ENCODE measurements at places on chromosomes 5 and 9.

GRCh38 chr9:81558091-81558830 is 131.1 kb downstream of the TLE1 start:
- DNase-seq: no peak

- no peak for DNase-seq
Observed at GRCh38 chr9:14155237-14155636, 158.7 kb downstream of the NFIB start.

GRCh38 chr5:78638423-78638822 is 10.1 kb downstream of the LHFPL2 start:
- DNase-seq: peak; percentile 76

DNA sequence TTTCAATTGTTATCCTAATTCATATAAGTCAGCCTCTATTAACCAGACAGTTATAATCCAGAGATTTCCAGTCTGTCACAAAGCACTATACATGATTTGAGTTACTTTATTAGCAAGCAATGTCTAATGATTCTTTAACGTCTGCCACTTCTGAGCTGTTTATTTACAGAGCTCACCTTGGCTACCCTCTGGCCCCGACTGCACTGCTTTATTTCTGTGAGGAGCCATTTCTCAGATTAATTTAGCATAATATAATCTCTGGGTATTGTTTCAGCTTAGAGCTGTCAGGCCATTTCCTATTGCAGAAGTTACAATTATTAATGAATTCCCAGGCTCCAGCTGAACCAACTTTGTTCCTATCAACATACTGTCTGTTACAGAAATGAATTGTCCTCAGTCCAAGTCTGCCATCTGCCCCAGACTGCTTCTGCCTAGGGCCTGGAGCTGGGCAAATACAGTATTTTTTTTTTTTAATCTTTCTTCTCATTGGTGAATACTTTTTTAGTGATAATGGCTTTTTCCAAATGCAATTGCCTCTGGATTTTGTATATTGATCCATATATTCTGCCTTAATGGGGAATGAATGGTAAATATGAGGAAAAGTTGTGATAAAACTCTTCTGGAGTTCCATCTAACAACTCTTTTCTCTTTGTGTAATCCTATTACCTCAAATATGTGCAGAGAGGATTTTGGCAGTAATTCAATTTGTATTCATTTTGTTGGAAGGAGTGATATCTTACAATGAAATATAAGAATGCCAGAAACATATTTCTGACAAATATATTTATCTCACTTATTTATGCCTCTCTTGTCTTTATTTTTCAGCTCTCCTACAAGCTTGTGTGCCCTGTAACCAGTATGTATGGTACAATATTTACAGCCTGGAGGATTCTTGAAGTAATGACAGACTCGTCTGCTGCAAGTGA is 104.7 kb downstream of the FOCAD start:
- peak; percentile 61 for DNase-seq

GRCh38 chr9:107694390-107694789 is 204.8 kb upstream of the KLF4 start:
- no peak for DNase-seq

DNA sequence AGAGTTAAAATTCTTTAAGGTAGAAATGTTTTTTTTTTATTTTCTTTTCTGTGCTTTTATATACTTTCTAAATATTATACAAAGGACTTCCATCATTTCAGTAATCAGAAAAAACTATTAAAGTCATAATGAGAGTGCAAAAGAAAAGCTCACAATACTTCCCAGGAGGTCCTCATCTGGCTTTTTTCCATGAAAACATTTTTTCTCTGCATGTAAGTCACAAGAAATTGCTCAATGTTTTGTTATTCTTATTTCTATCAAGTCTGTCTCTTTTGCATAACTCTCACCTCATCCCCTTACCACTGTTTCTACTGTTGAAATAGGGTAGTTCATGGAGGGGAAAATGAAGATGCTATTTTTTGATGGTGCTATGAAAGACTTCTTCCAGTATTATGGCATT is 375.0 kb downstream of the TMEM232 start:
- no peak for DNase-seq

GRCh38 chr5:16812448-16812847 is 123.6 kb downstream of the MYO10 start:
- no peak for DNase-seq

GRCh38 chr5:124718380-124718789 is 28.1 kb downstream of the ZNF608 start:
- DNase-seq: no peak

GRCh38 chr5:94113-94892 is 2.3 kb downstream of the PLEKHG4B start:
- DNase-seq: no peak

DNA sequence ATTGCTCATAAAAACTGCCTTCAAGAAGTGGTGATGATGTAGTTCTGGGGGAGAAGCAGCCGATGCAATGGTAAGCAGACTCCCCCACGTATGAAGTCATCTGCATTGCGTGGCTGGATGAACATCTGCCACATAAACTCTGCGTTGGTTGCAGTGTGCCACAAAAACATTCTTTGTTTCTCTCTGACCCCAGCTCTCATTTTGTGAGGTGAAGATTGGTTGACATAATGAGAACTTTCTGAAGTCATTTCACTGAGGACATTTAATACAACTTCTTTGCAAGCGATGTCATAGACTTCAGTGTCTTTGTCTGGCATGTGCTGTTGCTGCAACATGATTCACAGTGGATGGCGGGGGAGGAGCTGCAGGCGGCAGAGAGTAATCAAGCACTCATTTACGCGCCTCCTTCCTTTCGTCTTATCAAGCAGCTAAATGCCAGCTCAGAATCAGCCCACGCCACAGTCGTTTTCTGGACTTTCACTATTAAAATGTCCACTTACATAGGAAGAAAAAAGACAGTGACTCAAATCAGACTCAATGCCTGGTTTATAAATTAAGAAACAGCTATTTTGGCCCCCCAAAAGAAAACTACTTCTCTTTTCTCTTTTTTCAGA is 91.5 kb upstream of the NFIL3 start:
- DNase-seq: peak; percentile 3

DNA sequence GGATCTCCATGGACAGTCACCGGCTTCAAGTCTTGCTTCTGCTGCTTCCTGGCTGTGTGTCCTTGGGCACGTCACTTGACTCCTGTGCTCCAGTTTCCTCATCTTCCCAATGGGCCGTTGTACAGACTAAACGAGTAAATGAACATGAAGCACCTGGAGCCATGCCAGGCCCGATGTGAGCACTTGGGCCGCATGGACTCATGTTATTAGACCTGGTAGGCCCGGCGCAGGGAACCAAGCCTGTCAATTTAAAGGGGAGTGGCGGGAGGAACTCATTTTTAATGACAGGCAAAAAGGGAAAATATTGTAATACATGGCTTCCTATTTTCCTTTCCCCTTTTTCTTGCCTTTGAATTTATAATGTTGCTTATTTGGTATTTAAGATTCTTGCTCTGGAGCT is 47.5 kb downstream of the TENT4A start:
- DNase-seq: no peak

DNA sequence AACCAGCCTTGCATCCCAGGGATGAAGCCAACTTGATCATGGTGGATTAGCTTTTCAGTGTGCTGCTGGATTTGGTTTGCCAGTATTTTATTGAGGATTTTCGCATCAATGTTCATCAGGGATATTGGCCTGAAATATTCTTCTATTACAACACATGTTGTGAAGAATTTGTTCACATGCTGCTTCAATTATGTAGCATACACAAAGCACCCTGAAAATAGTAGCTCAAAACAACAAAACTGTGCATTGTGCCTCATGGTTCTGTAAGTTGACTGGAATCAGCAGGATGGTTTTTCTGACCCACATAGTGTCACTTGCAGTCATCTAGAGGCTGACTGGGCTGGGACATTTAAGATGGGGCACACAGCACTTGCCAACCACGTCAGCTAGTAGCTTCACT is 193.9 kb downstream of the SYK start:
- DNase-seq: no peak

DNA sequence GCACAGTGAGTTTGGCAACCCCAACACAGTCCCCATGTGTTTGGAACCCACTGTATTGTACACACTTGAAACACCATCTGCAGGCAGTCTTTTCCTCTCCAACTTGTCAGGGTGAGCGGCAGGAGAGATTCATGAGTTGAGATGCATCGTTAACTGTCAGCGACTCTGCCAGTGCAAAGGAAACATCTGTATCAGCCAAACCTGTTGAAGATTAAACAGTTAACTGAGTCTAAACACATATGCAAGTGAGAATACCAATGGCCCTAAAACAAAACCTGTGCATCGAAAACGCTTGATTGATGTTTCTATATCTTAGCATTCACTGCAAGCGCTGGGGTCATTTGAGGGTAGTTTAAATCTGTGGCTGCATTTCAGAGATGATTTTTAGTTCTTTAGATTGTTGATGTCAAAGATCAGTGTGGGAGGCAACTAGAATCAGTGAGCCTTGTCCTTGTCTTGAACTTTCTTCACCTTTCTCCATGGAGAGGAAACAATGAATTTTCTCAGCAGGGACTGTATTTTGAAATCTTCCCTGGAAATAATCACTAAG is 41.3 kb upstream of the PAM start:
- no peak for DNase-seq

DNA sequence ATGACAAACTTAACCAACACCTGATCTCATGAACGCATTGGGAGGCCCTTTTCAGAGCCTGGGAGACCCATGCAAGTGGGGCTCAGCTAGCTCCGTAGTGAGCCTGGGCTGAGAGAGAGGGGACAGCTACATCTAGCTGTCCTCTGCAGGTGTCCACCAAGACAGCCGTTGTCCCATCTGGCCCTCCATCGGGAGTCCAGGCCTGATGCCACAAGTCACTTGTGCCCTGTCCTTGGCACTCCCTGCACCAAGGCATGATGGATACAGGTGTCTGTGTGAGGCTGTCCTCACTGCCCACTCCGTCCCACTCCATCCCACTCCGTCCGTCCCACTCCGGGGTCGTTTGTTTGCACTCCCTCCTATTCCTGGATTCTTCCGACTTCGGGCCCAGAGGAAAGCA is 2.5 kb upstream of the EDF1 start:
- no peak for DNase-seq

DNA sequence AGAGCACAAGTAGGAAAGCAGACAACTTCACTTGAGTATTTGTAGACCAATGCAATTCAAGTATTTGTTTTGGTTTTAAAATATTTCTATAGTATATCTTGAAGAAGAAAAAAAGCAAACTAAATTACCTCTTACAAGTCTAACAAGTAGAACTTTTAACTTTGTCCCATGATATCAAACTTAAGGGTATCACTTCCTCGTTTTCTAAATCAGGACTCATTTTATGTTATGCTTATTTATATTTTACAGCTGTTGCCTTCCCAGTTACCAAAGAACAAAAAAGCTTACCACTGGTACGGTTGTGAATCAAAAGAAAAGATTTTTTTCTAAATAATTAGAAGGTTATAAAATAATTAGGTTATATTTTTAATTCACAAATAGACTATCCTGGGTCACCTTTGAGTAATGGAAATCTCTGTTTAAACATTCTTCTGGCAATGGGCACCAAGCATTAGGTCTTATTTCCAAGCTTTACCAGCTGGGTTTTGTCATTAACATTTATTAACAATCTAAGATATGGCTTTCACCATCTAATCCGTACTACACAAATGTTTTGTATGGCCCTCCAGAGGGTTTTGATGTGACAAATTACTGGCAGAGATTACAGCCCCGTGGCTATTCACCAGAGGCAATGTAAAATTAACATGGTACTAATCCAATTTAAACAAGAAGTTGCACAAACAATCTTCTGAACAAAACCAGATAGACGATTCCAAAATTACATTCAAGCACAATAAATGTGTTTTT is 63.6 kb downstream of the CEP120 start:
- DNase-seq: no peak

DNA sequence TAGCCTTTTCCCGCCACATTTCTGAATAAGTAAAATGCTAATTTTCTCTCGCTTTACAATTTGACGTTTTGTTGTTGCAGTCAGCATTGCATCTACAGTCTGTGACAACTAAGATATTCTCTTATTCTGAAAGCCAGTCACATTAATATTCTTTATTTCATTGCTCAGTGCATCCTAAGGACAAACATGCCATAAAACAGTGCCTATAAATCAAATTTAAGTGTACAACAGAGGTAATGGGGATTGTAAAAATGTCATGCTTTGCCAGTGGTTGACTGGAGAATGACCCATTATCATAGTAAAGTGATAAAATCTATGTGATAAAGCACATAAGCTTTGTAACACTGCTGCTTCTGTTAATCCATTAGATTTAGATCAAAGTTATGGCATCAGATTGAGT is 1850.0 kb upstream of the ACO1 start:
- no peak for DNase-seq

- DNase-seq: no peak
Observed at GRCh38 chr9:114300153-114300845, 22.6 kb upstream of the ORM1 start.

GRCh38 chr9:124208571-124208970 is 49.2 kb upstream of the NEK6 start:
- no peak for DNase-seq

GRCh38 chr5:174999581-174999980 is 275.2 kb downstream of the MSX2 start:
- no peak for DNase-seq

GRCh38 chr5:141714542-141715310 is 32.7 kb upstream of the ARAP3 start:
- DNase-seq: no peak

- DNase-seq: no peak
Observed at GRCh38 chr5:169415948-169416347, 115.0 kb upstream of the SLIT3 start.

DNA sequence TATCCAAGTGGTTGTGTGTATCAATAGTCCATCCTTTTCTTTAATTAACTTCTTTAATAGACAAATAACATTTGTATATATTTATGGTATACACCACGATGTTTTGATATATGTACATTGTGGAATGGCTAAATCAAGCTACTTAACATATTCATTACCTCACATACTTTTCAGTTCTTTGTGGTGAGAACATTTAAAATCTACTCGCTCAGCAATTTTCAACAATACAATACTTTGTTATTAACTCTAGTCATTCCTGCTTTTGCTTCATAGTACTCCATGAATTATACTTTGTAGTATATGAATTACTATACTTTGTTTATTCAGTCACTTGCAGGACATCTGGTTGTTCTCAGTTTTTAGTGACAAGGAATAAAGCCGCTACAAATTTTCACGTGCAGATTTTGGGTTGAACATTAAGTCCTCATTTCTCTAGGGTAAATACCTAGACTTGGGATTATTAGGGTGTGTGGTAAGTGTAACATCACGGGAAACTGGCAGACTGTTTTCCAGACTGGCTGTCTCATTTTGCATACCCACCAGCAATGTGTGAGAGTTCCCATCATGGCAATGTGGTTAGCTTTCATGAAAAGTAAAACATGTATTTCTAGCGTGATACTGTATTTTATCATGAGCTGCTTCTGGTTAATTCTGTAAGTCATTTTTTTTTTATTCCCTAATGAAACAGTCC is 354.4 kb upstream of the WWC1 start:
- DNase-seq: no peak

Data from NCI-H774 (cell line).